ENCODE measurements at places on chromosomes 2 and 18.

GRCh38 chr2:220162320-220162719, 534.9 kb downstream of the SLC4A3 start:
- DNase-seq = no peak

- no peak for DNase-seq
Observed at GRCh38 chr2:167480232-167480985, 592.1 kb downstream of the XIRP2 start.

- DNase-seq = no peak
Observed at GRCh38 chr2:174673876-174674275, 76.3 kb upstream of the WIPF1 start.

DNA sequence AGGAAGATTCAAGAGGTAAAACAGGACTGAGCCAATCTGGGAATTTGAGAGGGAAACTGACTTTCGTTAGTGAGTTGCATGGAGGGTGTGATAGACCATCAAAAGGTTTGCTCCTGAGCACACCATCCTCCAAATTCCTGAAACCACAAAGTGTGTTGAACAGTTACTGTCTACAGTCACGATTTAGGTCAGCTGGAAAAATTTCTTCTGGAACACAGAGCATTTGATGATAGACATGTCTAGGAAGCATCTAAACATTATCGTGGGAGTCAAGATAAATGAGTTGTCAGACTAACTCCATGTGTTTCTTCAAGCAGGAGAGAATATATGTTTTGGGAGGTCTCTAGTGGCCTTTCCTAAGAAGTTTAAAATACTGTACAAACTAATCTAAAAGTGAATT, 449.4 kb upstream of the SLC14A2 start:
- DNase-seq = no peak

- no peak for DNase-seq
Observed at GRCh38 chr2:41914936-41915335, 132.9 kb upstream of the PKDCC start.

- DNase-seq = peak; percentile 62
Observed at GRCh38 chr2:46010925-46011490, 286.2 kb upstream of the EPAS1 start.
